HuH-7.5 (cell line): ENCODE measurements at places on chromosomes 1 and 21.

- no peak for DNase-seq
These were observed 7.5 kb downstream of the ST6GALNAC3 start for GRCh38 chr1:76082062-76082461.

DNA sequence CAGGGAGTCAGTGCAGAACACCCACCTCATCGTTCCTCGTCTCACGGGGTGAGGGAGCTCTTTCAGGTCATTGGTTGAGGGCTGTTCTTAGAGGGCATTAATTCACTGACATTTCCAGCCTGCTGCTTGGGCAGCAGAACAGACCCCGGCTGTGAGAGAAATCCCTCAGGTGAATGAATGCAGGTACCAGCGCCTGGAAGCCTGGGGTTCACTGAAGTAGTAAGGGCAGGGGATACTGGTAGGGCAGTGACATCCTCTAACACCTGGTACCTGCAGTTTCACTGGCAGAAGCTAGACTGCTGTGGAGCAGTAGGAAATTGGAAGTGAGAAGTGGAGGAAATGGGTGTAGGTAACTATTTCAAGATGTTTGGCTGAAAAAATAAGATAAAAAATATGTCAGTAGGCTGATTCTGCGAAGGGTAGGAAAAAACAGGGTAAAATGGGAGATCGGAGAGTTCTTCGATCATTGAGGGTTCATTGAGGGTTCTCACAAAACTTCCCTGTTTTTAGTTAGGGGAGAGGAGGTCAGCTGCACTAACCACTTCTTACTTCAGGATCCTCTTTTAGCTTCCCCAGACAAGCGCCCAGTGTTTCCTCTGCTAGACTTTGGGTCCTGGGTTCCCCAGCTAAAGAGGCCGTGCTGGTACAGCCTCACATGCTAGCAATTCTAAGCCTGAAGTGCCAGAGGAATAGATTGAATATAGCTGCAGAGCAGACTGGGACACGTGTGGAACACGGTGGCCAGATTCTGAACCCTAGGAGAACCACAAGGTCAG lies 55.2 kb downstream of the RNF220 start:
- no peak for DNase-seq

DNA sequence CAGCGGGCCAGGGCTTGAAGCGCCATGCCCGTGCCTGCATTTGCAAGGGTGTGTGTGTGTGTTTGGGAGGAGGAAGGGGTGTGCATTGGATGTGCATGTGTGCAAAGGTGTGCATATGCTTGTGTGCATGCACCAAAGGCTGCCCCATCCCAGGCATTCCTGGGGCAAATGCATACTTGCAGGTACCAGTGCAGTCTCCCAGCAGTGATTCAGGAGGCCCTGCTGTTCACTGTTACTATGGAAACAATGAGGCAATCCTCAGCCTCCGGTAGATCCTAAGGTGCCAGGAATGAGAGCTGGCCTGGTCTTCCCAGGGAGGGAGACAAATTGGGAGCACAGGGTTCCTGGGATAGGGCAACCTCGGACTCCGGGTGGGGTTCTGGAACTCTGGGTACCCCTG lies 7.5 kb upstream of the FNDC5 start:
- DNase-seq: no peak

DNA sequence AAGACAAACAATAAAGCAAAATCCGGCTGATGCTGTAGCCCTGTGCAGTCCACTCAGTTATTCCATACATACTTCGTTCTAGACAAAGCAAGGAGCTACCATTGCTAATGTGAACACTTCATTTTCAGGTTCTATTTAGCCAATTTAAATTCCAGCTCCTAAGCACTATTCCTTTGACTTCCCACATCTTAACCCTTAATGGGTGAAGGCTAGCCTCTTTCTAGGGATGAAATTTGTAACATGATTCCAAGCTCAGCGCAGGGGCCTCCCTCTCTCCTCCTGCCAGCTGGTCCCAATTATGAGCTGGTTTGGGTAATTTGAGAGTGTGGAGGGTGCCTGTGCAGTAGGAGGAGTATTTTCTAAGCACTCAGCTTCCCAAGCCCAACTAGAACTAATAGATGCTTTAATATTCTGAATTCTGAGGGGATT lies 53.9 kb upstream of the PTGFRN start:
- no peak for DNase-seq

DNA sequence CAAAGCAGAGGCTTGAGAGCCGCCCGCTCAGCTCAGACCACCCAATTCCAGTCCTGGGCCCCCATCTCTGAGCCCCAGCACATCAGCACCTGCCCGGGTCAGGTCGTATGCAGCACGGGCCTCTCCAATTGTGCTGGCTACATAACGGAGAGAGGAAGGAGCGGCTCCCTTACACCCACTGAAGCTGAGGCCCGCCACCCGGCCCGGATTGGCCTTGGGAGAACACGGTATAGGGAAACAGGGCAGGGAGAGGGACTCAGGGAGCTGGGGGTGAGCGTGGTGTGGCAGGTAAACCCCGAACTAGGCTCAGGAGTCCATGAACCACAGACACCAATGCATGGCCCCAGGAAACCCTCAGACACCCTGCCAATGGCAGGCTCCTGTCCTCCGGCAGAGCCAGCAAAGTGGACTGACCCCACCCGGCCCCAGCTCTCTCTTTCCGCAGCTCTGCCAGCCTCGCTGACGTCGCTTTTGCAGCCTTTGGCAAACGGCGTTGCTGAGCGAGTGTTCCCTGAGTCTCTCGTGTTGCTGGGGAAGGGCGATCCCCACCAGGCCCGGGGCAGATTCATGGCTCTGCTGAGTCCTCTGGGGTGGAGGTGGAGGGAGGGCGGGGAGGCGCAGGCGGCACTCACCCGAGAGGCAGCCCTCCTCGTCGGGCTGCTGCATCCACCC lies 16.5 kb downstream of the MEGF6 start:
- no peak for DNase-seq

DNA sequence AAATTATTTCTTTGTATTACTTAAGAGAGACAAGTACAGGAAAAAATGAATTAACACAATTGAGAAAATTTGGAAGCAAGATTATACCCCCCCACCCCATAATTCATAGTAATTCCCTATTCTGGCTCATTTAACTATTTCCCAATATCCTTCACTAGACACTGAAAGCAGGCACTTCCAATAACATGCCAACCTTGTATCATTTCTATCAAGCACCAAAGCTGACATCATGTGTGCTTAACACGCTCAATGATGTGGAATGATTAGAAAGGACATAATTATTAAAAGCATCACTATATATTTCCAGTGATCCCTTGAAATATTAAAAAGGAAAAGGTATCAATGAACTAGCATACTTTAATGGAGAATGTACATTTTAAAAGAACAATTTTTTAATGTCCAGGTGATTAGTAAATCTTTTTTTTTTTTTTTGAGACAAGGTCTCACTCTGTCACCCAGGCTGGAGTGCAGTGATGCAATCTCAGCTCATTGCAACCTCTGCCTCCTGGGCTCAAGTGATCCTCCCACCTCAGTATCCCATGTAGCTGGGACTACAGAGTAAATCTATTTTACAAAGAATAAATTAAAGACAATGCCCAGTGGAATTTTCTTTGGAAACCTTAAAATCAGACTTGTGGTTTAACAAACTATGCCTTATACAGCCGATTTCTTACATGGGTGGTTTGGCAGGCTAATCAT lies 443.9 kb downstream of the DSCAM start:
- DNase-seq: no peak
